ENCODE measurements at places on chromosomes 3 and 15. TPM values are rescaled to one million over a fixed set of nuclear protein-coding genes. Genes with fewer than 3 reads are reported as not detected.

PLD1 gene
- 10.5 TPM for total RNA-seq

ZNF80 gene
- total RNA-seq = not detected

CPNE4 gene
- total RNA-seq = under 0.01 TPM

TPRG1 gene
- total RNA-seq = 1.6 TPM

PIGZ gene
- total RNA-seq = 1.7 TPM

TRIM42 gene
- total RNA-seq = not detected

DUOX2 gene
- total RNA-seq = 1.1 TPM

OIP5 gene
- 0.38 TPM for total RNA-seq

OCA2 gene
- 0.26 TPM for total RNA-seq

PSMA4 gene
- 141 TPM for total RNA-seq

MST1R gene
- total RNA-seq = 20.4 TPM

GOLGA6B gene
- not detected for total RNA-seq

SMAD3 gene
- total RNA-seq = 14.1 TPM

LRRK1 gene
- 4.2 TPM for total RNA-seq

HES1 gene
- total RNA-seq = 46.6 TPM

RASL12 gene
- not detected for total RNA-seq

LDHAL6B gene
- not detected for total RNA-seq

RBP2 gene
- total RNA-seq = not detected

NR2E3 gene
- 0.26 TPM for total RNA-seq

GRCh38 chr15:45588219-45588875, 1.2 kb downstream of the BLOC1S6 start:
- DNase-seq = peak; percentile 82

DNA sequence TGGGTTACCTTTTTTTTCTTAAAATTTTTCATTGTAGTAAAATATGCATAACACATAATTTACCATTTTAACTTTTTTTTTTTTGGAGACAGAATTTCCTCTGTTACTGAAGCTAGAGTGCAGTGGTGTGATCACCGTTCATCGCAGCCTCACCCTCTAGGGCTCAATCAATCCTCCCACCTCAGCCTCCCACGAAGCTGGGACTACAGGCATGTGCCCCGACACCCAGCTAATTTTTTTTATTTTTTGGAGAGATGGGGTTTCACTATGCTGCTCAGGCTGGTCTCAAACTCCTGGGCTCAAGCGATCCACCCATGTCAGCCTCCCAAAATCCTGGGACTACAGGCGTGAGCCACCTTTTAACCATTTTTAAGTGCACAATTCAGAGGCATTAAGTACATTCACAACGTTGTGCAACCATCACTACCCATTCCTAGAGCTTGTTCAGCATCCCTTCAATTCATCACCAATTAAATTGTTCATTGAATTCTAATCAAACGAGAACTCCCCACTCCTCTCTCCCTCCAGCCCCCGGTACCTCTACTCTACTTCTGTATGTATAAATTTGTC, 44.6 kb downstream of the BHLHE40 start:
- DNase-seq = peak; percentile 46

DNA sequence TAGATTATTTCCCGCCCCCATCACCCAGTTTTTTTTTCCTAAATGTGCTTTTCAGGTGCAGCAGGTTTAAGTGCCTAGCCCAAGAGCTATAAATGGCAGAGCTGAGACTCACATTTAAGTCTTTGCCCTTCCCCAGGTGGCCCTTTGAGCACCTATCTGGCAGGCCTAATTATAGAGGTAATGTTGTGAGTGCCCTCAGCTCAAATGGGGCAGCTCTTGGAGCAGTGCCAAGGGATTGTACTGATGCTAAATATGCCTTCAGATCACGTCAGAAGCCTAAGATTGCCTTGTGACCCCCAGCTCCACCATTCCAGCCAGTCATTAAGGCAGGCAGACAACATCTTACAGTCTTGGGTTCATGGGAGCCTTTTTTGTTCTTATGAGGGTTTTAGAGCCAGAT, 159.5 kb downstream of the RPLP1 start:
- no peak for DNase-seq

GRCh38 chr15:31307270-31308184, 19.1 kb upstream of the KLF13 start:
- DNase-seq = no peak

GRCh38 chr3:37030588-37030987, 37.3 kb downstream of the MLH1 start:
- DNase-seq = no peak

DNA sequence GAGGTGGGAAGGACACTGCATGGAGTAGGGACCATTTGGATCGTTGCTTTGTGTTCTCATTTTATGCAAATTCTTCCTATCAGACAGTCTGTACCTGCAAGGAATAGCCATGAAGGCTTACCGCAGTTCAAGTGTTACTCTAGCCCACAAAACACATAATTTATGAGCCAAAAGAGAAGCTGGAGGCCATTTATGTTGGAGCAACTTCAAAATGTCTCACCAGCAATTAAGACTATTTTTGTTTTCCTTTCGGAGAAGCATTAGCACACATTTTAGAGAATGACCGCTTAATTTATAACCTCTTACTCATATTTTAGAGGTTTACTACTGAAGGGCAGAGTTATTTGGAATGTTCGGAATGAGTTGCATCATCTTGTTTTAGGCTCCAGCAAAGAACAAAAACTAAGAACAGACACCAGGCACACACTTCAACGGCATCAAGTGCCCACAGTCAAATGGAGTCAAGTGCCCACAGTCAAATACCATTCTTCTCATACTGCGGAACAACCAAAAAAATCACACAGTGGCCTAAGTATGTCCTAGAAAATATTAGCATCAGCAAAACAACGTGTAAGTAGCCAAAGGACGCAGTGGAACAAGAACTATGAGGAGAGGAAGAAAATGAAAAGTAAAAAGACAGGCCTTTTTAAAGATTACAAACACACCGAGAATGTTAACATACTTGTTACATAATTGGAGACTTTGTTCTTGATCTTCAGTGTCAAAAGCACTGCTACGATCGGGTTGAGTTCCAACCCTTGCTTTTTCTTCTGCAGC, 17.5 kb upstream of the GOLGA8J start:
- DNase-seq = peak; percentile 54

- DNase-seq = no peak
These were observed 51.4 kb downstream of the FHIT start for GRCh38 chr3:61199843-61200242.

DNA sequence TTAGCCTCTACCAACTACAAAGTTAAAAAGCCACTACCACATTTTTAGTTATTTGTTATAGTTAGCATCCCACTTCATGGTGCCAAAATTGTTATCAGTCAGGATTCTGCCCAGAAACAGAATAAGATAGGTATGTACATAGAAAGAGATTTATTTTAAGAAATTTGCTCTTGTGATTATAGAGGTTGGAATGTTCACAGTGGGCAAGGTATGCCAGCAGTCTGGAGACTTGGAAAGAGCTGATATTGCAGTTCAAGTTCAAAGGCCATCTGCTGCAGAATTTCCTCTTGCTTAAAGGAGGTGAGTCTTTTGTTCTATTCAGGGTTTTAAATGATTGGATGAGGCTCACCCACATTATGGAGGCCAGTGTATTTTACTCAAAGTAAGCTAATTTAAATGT, 143.8 kb upstream of the POU1F1 start:
- no peak for DNase-seq

DNA sequence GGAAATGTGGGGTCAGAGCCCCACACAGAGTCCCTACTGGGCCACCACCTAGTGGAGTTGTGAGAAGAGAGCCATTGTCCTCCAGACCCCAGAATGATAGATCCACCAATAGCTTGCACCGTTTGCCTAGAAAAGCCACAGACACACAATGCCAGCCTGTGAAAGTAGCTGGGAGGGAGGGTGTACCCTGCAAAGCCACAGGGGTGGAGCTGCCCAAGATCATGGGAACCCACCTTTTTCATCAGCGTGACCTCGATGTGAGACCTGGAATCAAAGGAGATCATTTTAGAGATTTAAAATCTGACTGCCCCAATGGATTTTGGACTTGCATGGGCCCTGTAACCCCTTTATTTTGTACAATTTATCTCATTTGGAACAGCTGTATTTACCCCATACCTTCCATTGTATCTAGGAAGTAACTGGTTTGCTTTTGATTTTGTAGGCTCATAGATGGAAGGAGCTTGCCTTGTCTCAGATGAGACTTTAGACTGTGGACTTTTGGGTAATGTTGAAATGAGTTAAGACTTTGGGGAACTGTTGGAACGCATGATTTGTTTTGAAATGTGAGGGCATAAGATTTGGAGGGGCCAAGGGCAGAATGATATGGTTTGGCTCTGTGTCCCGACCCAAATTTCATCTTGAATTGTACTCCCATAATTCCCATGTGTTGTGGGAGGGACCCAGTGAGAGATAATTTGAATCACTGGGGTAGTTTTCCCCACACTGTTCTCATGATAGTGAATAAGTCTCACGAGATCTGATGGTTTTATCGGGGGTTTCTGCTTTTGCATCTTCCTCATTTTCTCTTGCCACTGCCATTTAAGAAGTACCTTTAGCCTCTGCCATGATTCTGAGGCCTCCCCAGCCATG, 49.0 kb downstream of the CD200 start:
- no peak for DNase-seq

DNA sequence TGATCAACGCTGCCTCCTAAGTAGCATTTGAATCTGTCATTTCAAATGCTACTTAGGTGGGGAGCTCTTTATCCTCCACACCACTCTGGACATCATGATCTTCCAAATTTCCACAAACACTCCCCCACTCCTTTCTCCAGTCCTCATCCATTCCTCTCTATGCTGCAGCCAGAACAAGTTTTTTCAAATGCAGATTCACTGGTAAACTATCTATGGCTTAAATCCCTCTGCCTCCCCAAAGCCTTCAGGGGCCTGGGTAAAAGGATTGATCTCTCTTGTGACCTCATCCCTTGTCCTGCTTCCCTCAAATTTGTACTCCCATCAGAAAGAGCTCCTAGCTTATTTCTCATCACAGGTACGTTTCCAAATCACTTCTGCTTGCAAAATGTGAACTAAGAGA, 1.3 kb upstream of the AEN start:
- DNase-seq = no peak

GRCh38 chr3:130383424-130383823, 38.0 kb downstream of the COL6A5 start:
- no peak for DNase-seq

DNA sequence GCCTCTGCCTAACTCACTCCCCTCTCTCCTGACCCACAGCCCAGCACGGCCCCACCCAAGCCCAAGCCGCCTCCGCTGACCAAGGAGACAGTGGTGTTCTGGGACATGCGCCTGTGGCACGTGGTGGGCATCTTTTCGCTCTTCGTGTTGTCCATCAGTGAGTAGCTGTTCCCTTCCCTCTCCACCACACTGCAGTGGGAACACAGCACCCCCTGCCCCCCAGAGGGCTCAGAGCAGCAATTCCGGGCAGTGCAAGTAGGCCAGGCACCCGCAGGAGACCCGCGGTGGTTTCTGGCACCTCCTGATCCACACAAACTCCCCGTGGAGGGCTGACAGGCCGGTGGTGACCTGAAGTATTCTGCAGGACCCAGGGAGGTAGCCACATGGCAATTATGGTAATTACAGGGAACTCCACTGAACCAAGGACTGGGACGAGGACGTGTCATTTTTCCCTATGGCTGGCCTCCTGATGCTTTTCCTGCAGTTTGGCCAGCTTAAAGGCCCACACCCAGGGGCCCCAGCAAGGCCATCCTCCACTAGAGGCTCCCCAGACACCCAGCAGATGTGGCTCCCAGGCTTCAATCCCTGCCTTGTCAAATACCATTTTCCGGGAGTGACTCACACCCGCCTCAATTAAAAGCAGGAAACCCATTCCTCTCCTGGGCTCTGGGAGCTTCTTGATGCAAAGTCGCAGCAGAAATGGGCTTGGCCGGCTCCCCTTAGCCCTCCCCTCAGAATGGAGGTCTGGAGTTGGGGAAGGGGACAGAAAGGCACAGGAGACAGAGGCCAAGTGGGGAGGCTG, 4.8 kb downstream of the TMIE start:
- DNase-seq = peak; percentile 42

DNA sequence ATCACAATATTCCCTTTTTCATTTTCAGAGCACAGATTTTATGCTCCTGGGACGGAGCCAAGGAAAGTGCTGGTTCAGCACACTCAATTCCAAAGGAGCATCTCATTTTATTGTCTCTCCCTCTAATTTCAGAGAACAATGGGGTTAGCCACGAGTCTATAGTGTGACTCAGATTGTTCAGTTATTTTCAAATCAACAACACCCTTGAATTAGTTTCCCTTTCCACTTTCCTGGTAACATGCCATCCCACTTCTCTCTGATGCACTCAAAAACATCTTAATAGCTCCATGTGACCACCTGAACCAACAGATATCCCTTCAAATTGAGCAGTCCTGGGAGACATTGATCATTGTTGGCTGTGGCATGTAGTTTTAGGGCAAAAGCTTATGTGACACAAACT, 389.7 kb upstream of the MDFIC2 start:
- DNase-seq = peak; percentile 29

DNA sequence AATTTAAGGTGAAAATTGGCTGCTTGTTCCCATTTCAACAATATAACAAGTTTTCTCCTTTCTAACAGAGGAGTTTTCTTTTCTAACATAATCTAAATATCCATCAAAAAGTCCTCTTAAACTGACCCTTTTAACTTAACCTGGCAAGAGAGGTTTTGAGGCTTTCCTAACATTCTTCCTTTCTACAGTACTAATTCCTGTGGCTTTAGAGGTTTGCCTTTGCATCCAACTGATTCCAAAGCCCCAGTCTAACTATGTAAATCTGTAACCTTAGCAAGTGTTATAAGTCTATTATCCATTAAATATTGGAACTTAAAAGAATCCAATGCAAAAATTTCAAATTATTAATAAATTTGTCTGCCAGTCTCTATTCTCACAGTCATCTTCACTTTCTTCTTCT, 134.1 kb downstream of the ISL2 start:
- no peak for DNase-seq

GRCh38 chr3:12175137-12175593, 16.5 kb upstream of the TIMP4 start:
- DNase-seq = no peak

- peak; percentile 38 for DNase-seq
These were observed 96.9 kb downstream of the ZPLD1 start for GRCh38 chr3:102531686-102532085.

DNA sequence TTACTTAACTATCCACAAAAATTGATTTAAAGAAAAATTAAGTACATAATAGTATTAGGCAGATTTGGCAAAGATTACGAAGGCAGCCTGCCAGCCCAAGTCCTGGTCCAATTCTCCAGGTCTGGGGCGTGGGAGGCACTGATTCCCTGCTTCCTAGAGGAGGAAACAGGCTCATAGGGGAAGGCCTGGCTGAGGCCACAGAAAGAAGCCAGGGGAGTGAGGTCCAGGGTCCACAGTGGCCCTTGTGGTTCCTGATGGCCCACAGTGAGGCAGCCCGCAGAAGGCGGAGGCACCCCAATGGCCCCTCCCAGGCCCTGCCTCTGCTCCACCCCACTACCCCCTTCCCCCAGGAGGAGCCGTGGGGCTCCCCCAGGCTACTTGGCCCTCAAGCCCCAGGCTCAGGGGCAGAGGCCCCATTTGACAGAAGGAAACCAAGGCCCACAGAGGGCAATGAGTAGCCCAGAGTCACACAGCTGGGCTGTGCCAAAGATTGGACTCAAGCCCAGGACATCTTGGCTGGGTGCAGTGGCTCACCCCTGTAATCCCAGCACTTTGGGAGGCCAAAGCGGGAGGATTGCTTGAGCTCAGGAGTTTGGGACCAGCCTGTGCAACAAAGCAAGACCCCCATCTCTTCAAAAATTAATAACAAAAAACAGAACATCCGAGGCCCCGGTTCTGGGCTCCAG, 21.0 kb downstream of the H1-8 start:
- no peak for DNase-seq

- no peak for DNase-seq
These were observed 57.4 kb downstream of the ETFA start for GRCh38 chr15:76253691-76254473.
